Neural progenitor cell (in vitro differentiated cells): ENCODE measurements at places on chromosomes 5 and 9. TPM values are rescaled to one million over a fixed set of nuclear protein-coding genes. Genes with fewer than 3 reads are reported as not detected.

- DNase-seq = no peak
These were observed 4.1 kb downstream of the SLC31A2 start for GRCh38 chr9:113154946-113155345.

The CDH6 gene
- 17.9 and 18.0 TPM in 2 replicates for total RNA-seq

The ITGA2 gene
- 2.5 and 2.6 TPM in 2 replicates for total RNA-seq

The GRXCR2 gene
- not detected in 2 replicates for total RNA-seq

The NMUR2 gene
- total RNA-seq = 0.07 TPM in 1 of 2 replicates, not detected in the other

The NPR2 gene
- 5.6 and 8.6 TPM in 2 replicates for total RNA-seq

- DNase-seq = no peak
These were observed 32.4 kb upstream of the CTNNA1 start for GRCh38 chr5:138720840-138721239.

GRCh38 chr5:68683632-68684036 lies 410.2 kb upstream of the SLC30A5 start:
- no peak for DNase-seq

DNA sequence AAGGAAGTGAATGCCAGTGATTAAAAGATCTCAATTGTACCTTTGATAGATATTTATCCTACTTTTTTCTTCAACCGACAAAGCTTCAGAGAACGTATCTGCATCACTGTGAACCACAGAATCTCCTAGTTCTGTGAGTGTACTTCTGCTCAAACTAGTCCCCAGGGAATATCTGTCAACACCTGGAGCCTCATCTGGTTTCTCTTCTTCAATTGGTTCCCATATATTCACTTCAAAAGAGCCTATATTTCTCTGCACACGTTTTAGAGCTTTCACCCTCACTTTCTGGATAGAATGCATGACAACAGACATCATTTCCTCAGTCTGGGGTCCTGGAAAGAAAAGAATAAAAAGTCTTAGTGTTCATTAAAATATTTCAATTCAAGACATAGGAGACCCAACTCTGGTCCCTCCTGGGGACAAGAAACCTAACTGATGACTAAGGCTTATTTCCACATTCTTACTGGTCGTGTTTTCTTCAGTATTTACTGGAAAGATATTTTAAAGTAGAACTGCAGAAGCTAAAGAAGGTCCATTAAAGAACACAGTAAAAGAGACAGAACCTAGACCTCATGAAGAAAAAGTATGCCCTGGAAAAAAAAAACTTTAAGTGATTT lies 64.3 kb downstream of the CPLANE1 start:
- DNase-seq = no peak

- no peak for DNase-seq
These were observed 46.8 kb downstream of the TNC start for GRCh38 chr9:115071176-115071575.

GRCh38 chr5:73654819-73655318 lies 28.9 kb downstream of the ARHGEF28 start:
- DNase-seq = no peak

GRCh38 chr9:129632460-129632859 lies 6.5 kb downstream of the NTMT1 start:
- DNase-seq = no peak

DNA sequence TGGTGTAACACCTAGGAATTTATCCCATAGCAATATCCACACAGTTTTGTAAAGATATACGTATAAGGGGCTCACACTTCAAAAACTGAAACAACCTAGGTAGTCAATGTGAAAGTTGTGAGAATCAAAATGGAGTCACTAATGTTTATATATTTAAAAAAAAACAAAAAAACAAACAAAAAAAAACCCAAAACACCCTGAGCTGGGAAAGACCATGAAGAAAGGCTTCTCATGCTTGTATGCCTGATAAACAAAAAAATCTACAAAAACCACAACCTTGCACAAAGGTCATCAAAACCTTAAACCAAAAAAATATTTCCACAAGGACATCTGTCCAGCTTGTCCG lies 35.4 kb downstream of the AFF4 start:
- DNase-seq = no peak

- no peak for DNase-seq
These were observed 13.7 kb upstream of the AJM1 start for GRCh38 chr9:136828474-136829140.

DNA sequence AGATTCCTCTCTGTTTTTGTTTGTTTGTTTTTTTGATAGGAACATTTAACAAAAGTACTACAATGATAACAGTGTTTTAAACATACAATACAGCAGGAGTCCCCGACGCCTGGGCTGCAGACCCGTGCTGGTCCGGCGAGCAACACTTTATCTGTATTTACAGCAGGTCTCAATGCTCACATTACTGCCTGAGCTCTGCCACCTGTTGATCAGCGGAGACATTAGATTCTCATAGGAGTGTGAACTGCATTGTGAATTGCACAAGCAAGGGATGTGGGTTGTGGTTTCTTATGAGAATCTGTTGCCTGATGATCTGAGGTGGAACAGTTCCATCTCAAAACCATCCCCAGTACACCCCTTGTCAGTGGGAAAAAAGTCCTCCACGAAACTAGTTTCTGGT lies 1068.5 kb upstream of the CDH10 start:
- DNase-seq = peak; percentile 31

DNA sequence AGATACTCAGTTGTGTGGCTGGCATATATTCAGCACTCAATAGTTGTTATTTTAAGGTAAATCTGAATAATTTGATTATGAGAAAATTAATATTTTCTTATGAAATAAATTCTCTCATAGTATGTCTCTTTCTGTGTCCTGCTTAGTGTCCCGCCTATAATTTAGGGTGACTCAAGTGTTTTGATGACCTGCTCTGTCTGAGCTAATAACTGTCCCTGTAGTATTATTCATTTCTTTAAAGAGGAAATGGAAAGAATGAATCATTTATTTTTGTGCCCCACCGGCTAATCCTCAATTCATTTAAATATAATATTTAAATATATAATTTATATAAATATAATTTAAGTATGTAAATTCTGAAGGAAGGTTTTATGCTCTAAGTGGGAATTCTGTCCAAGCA lies 4.1 kb downstream of the SLC1A1 start:
- DNase-seq = no peak

DNA sequence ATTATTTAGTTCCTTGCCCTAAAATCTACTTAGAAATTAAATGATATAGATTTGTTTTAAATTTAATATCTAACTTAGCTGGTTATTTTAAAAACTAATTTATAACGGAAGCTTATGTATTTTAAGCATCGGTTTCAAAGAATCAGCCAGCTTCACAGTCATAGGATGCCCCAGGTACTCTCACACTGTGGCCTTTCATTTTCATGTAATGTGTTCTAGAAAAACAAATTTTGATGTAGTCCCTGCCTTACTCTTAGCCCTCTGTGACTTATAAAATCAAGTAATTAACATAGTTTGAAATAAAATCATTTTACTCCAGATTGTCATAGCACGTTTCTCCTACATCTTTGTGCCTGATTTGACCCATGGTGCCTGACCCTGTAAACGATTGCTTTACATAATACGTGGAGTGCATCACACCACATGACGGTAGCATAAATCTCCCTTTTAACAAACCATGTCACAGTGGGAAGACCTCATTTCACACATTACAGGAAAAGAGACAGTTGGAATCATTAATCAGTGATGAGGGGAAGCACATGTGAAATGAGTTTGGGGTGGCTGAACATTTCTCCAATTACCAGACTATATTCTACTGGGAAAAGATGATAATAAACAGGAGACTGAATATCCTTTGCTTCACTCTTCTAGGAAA lies 731.5 kb upstream of the CDH9 start:
- no peak for DNase-seq
